ENCODE measurements at places on chromosomes 13 and 19.

DNA sequence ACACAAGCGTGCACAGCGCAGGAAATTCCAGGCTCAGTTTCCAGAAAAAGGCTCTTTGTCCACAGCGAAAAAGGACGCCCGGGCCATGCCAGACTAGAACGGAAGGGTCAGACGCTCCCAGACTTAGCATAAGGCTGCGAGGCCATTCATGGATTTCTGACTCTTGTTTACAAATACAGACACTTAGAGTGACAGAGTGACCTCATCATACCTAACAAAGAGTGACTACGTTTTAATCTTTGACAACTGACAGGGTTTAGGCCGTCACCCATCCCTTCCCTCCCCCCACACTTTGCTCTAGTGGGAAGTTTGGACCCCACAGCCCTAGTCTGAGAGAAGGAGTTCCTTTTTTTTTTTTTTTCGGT lies 418 bp upstream of the ZNF709 start:
- DNase-seq = no peak

DNA sequence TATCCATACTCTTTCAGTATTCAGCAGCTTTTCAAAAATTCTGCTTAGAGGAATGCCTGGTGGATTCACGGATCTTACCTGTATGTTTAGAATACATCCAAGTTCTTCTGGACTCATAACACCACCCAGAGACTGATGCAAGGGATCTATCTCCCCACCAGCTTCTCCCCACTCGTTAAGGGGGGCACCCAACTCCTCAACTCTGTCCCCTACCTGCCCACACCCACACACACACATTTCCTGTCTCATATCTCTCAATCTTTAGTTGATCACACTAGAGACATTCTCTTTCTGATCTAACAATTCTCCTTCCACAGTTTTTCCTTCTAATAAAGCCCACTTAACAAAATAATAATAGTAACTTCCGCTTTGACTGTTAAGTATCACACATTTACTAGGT lies 110.1 kb downstream of the DLEU7 start:
- DNase-seq = no peak

DNA sequence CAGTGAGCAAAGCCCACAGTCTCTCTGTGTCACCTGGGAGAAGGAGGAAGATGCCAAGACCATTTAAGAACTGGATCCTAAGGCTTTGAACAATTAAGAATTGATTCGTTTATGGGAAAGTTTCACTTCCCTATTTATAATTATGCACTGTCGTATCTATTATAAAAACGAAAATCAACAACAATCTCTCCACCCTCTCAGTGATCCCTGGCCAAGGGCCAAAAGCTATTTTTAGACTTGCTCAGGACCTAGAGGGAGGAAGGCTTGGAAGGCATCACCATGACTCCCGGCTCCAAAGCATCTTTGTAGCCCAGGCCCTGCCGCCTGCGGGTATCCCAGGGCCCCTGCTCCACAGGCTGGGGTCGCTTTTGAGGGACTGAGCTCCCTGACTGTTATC lies 1.3 kb downstream of the RHPN2 start:
- DNase-seq = no peak

DNA sequence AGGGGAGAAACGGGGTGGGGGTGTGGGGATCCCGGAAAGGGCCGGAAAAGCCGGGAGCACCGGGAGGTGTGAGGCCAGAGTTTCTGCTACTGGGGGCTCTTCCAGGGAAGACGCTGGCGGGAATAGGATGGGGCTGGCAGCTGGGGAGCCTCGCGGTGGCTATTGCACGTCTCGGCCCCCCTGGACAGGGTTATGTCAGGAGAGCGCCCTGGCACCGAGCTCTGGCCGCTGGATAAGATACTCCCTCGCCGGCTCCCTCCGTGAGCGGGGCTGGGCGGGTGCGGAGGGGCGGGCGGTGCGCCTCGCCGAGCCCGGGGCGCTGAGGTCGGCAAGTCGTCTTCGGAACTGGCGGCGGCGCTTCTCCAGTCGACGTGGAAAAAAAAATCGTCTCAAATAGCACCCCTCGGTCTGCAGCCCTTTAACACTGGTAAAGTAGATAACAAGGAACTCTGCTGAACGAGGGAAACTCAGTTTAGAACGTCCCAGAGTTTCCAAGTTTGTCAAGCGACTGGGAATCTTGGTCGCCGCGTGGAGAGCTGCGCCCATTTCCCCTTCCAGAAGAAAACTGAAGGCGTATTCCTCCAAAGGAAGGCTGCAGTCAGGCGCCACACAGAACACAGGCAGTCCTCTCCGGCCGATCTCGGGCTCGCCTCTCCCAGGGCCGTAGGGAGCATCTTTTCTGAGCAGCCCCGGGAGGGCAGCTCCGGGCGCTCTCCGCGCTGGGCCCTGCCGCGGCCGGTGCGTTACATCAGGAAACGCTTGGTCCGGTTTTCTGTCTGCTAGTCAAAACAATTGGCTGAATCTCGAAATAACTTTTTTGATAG lies 115.1 kb downstream of the KCNRG start:
- DNase-seq = peak; percentile 46

GRCh38 chr19:5519076-5519475 lies 48.7 kb downstream of the TINCR start:
- DNase-seq = no peak

DNA sequence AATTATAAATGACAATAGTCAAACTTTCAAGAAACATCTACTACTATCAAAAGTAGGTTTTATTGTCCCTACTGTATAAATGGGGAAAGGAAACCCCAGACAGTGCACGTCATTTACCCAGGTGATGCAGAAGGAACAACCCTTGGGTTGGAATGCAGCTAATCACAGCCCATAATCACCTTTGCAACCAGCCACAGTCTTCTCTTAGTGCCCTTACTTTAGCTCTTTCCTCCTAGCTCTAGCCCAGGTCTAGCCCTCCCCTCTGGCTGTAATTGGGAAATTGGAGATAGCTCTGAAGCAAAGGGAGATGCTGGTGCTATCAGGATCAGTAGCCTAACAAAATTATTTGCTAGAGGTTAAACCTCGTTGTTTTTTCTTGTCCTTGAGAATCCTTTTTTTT lies 25.5 kb upstream of the TSC22D1 start:
- DNase-seq = no peak

DNA sequence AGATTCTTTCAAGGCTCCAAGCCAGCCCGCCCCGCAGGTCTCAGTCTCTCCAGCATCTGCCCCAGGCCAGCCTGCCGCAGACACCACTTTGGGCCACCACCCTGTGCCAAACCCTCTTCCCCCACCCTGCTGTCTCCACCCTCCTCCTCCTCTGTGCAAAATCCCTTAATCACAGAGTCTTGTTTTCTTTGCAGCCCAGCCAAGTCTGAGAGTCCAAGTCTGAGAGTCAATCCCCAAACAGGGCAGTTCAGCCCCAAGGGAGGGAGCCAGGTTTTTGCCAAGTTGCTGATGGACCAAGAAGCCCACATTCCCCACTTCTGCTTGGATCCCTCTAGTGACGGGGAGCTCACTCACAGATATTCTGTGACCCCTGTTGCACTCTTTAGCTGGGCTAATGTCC lies 3.1 kb downstream of the ADAMTS10 start:
- DNase-seq = peak; percentile 38

All from fibroblast of skin of abdomen (primary cell).